Naive thymus-derived CD4-positive, alpha-beta T cell (primary cell): ENCODE measurements at places on chromosomes 12 and 14. TPM values are rescaled to one million over a fixed set of nuclear protein-coding genes. Genes with fewer than 3 reads are reported as not detected.

Gene SGPP1
- total RNA-seq, result 17.7 and 17.9 TPM in 2 replicates

- H3K4me1 ChIP-seq, result no peaks in the 10 kb centered on the region
- H3K27ac ChIP-seq, result no peak overlapping the region
- no peaks in the 10 kb centered on the region for H3K27me3 ChIP-seq
- DNase-seq, result peak; percentile 20
- H3K4me3 ChIP-seq, result peak overlapping the region; percentile 19
Observed at GRCh38 chr14:55129428-55130195, 560 bp downstream of the LGALS3 start.

DNA sequence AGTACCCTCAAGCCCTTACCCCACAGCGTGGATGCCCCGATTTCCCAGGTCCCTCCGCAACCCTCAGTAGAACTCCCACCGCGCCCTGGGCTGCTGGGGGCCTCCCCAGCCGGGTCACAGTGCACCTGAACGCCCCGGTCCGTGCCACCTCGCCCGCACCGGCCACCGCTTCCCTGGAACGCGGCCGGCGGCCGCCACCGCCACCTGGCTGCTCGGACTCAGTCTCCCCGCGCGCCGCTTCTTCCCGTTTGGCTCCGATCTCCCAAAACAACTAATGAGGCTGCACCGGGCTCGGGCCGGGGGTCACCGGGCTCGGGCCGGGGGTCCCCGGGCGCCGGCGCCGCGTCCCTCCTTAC lies 1.0 kb downstream of the ITPK1 start:
- peaks cover 4% of the 10 kb centered on the region for H3K36me3 ChIP-seq
- peaks cover 22% of the 10 kb centered on the region for H3K4me1 ChIP-seq
- H3K4me3 ChIP-seq, result peak overlapping the region; percentile 61
- no peaks in the 10 kb centered on the region for H3K27me3 ChIP-seq
- DNase-seq, result peak; percentile 19
- H3K27ac ChIP-seq, result peak overlapping the region; percentile 68

- DNase-seq, result no peak
- no peaks in the 10 kb centered on the region for H3K4me1 ChIP-seq
- no peak overlapping the region for H3K27ac ChIP-seq
- no peak overlapping the region for H3K4me3 ChIP-seq
- H3K27me3 ChIP-seq, result no peaks in the 10 kb centered on the region
- H3K36me3 ChIP-seq, result no peaks in the 10 kb centered on the region
Observed at GRCh38 chr14:53304726-53305381, 151.7 kb upstream of the DDHD1 start.

- DNase-seq, result no peak
- no peak overlapping the region for H3K27ac ChIP-seq
- H3K27me3 ChIP-seq, result no peaks in the 10 kb centered on the region
- no peaks in the 10 kb centered on the region for H3K36me3 ChIP-seq
- H3K4me1 ChIP-seq, result no peaks in the 10 kb centered on the region
Observed at GRCh38 chr12:49244176-49244575, 20.7 kb upstream of the TUBA1C start.

GRCh38 chr12:111454311-111454710 lies 48.6 kb downstream of the SH2B3 start:
- no peak for DNase-seq
- peaks cover 16% of the 10 kb centered on the region for H3K4me1 ChIP-seq
- H3K27ac ChIP-seq, result no peak overlapping the region
- H3K4me3 ChIP-seq, result no peak overlapping the region
- H3K27me3 ChIP-seq, result no peaks in the 10 kb centered on the region
- peaks cover 20% of the 10 kb centered on the region for H3K36me3 ChIP-seq

DNA sequence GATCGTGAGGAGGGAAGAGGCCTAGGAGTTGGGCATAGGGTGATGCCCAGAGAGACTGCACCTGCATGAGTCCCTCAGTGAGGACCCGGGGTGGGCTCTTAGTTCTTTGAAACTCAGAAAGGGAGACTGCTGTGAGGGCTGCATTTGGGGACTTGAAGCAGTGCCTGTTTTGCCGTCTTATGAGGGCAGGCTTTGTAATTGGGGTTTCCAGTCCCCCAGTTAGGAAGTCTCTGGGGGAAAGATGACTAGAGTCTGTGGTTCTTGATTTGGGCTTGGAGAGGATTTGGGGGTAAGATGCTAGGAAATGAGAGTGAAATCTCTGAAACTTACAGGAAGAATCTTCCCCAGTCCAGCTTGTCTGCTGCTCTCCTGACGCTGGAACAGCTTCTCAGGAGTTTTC lies 99.6 kb downstream of the ARF6 start:
- DNase-seq, result no peak
- H3K36me3 ChIP-seq, result no peaks in the 10 kb centered on the region
- H3K27ac ChIP-seq, result no peak overlapping the region
- no peak overlapping the region for H3K4me3 ChIP-seq

GRCh38 chr12:120879102-120879501 lies 25.1 kb downstream of the SPPL3 start:
- H3K36me3 ChIP-seq, result no peaks in the 10 kb centered on the region
- no peaks in the 10 kb centered on the region for H3K27me3 ChIP-seq
- no peak overlapping the region for H3K4me3 ChIP-seq
- no peaks in the 10 kb centered on the region for H3K4me1 ChIP-seq

DNA sequence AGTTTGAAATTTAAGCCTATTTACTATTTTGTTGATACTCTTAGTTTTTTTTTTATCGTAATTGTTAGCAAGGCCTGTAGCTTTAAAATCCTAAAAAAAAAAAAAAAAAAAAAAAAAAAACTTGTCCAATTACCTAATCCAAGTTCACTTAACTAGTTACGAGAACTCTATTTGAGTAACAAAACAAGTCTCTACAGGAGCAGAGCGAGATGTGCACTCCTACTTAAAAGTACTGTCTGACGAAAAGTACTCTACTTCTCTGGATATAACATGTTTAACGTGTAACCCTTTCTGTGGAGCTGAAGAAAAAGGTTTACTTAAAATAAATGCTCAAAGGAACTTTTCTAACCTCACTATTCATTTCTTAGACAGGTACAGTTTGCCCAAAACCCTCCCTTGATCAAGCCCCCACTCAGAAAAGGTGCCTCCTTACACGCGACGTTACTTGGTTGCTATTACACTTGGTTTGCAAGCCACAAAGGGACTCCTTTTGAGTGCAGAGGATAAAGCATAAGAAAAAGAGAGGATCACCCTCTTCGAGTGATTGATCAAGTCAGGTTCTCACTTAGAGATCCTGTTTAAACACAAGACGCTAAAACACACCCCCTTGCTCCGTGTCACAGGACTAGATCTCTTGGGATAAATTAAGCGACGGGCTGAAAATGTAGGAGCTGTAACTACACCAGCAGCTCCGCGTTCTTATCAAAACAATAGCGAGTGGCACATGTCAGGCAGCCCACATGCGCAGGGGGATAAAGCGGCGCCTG lies 2.2 kb downstream of the BAZ1A start:
- H3K36me3 ChIP-seq, result peaks cover 5% of the 10 kb centered on the region
- H3K27ac ChIP-seq, result peak overlapping the region; percentile 96

DNA sequence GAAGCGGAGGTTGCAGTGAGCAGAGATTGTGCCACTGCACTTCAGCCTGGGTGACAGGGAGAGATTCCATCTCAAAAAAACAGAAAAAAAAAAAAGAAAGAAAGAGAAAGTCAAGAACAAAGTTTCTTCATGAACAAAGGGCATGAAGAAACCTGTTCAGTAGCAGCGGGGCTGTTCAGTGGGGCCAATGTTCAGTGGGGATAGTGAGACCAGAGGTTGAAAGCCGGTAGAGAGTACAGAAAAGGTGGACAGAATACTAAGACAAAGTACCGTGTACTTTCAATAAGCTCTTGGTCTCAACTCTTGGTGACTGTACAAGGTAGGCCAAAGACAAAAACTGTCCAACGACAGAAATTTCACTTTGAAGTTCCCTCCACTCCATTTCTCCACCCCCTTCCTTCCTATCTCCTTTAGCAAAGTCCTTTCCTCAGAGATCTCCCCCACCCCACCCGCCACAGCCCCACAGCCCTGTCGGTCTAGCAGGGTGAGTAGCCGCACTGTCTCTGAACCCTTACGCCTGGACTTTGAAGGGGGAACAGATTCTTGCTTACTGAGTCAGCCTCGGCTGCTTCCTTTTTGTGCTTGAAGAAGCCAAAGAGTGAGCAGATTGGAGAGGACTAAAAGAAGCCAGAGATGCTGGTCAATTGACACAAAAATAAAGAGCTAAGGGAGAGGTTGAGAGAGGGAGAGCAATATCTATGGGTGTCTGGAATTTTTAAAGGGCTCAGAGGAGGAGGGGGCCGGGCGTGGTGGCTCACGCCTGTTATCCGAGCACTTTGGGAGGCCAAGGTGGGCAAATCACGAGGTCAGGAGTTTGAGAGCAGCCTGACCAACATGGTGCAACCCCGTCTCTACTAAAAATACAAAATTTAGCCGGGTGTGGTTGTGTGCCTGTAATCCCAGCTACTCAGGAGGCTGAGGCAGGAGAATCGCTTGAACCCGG lies 44.2 kb upstream of the FOS start:
- DNase-seq, result no peak
- H3K36me3 ChIP-seq, result no peaks in the 10 kb centered on the region
- no peak overlapping the region for H3K4me3 ChIP-seq
- H3K27ac ChIP-seq, result no peak overlapping the region
- peaks cover 37% of the 10 kb centered on the region for H3K4me1 ChIP-seq
- no peaks in the 10 kb centered on the region for H3K27me3 ChIP-seq

Gene TAS2R9
- 0.20 TPM in 1 of 2 replicates, not detected in the other for total RNA-seq

DNA sequence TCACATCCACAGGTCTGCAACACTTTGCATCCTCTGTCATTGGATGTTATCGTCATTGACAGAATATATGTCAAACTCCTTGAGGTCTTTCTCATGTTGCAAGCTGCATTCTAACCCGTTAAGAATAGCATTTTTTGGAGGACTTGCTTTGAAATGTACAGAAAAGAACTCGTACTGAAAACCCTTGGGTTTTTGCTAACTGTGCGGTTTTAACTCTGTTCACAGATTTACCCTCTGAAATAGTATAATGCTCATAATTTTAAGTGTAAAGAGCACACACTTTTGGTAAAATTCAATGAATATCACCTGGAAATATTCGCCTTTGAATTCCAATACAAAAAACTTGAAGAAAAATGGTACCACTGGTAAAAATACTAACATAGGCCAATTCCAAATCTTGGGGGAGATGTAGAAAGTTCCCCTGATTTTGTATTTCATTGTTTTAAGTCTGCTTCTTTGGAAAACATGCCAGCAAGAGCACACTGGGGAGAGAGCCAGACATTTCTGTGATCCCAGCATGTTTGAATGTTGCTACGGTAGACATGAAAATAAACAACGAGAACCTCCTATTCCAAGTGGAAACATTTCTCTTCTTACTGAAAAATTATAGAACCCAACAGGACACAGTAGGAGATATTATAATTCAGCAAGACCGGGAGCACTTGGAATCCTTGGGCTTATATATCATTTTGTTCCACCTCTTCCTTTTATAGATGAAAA lies 446.0 kb downstream of the AEBP2 start:
- DNase-seq, result no peak
- no peak overlapping the region for H3K4me3 ChIP-seq
- H3K4me1 ChIP-seq, result no peaks in the 10 kb centered on the region
- no peak overlapping the region for H3K27ac ChIP-seq
- H3K36me3 ChIP-seq, result no peaks in the 10 kb centered on the region
- no peaks in the 10 kb centered on the region for H3K27me3 ChIP-seq

Gene RPL10L
- total RNA-seq, result not detected

DNA sequence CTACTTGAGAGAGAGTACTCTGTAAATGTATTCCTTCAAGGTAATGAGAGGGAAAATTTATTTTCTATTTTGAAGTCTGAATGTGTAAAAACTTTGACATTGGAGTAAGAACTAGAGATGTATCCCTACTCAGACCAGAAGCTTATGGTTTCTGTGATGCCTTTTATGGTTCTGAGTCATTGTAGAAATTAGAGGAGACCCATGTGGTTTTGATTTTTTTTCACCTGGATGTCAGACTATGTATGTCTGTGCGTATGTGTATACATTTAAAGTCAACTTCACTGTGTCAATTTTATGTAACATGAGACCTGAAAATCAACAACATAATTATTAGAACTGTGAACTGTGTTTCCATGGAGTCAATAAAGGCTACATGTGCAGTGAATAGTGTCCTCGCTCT lies 302.0 kb downstream of the TRHDE start:
- no peak overlapping the region for H3K4me3 ChIP-seq
- no peaks in the 10 kb centered on the region for H3K4me1 ChIP-seq
- H3K27me3 ChIP-seq, result no peaks in the 10 kb centered on the region
- no peak overlapping the region for H3K27ac ChIP-seq
- no peak for DNase-seq

Gene ACVRL1
- total RNA-seq, result not detected in 2 replicates

Gene OVCH1
- not detected for total RNA-seq

Gene RILPL1
- total RNA-seq, result 9.2 TPM

DNA sequence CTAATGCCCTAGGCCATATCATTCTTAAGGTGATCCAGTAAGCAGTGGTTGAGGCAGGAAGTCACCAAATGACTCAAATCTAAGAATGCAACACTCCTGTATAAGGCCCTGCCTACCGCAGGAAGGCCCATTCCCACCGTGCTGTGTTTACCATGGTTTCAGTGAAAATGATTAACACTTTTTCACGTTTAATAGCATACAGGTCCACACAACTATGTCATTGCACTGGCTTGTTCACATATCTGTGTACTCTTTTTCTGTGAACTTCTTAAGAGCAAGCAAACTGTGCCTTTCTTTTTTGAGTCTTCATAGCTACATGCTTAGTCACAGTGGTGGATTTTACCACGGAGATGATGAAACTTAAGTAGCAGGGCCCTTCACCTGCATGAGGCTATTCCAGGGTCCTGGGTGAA lies 214.9 kb downstream of the CNTN1 start:
- H3K4me1 ChIP-seq, result no peaks in the 10 kb centered on the region
- H3K36me3 ChIP-seq, result no peaks in the 10 kb centered on the region
- no peaks in the 10 kb centered on the region for H3K27me3 ChIP-seq
- H3K27ac ChIP-seq, result no peak overlapping the region

GRCh38 chr12:28316049-28316448 lies 125.8 kb downstream of the CCDC91 start:
- H3K36me3 ChIP-seq, result no peaks in the 10 kb centered on the region
- no peak for DNase-seq
- no peak overlapping the region for H3K27ac ChIP-seq
- H3K4me1 ChIP-seq, result no peaks in the 10 kb centered on the region
- no peaks in the 10 kb centered on the region for H3K27me3 ChIP-seq

Gene CLEC2A
- total RNA-seq, result not detected

GRCh38 chr14:32606301-32606700 lies 277.2 kb downstream of the AKAP6 start:
- H3K27ac ChIP-seq, result no peak overlapping the region
- H3K4me3 ChIP-seq, result no peak overlapping the region
- DNase-seq, result no peak
- no peaks in the 10 kb centered on the region for H3K4me1 ChIP-seq

Gene ACTR10
- total RNA-seq, result 49.4 and 50.4 TPM in 2 replicates

Gene BATF
- 9.8 TPM for total RNA-seq

- no peaks in the 10 kb centered on the region for H3K27me3 ChIP-seq
- H3K4me3 ChIP-seq, result no peak overlapping the region
- no peaks in the 10 kb centered on the region for H3K36me3 ChIP-seq
- no peaks in the 10 kb centered on the region for H3K4me1 ChIP-seq
- no peak for DNase-seq
Observed at GRCh38 chr12:41189395-41190251, 1.5 kb downstream of the PDZRN4 start.

Gene LRRC74A
- not detected for total RNA-seq
